Activated CD4-positive, CD25-positive, alpha-beta regulatory T cell (primary cell): ENCODE measurements at places on chromosomes 11 and 22.

GRCh38 chr11:104764710-104765045, 133.6 kb downstream of the CASP12 start:
- DNase-seq, result no peak

- DNase-seq, result no peak
Measured at GRCh38 chr22:46021577-46021976, 44.6 kb upstream of the WNT7B start.

GRCh38 chr11:1529774-1530173, 42.3 kb downstream of the DUSP8 start:
- no peak for DNase-seq

DNA sequence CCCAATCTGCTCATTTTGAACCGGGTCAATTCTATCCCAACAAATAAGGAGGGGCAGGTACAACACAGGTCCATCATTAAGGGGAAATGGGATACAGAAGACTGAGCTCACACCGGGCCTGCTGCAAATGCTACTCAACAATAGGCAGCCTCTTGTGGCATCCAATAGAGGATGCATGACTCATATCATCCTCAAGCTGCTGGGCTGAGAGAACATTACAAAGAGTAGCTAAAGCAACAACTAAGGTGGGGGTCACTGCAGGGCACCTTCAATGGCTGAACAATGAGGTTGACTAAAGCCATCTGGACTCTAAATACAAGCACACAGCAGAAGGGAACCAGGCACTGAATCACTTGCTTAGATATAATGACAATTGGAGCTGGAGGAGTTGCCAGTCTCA, 130.1 kb upstream of the SYN3 start:
- no peak for DNase-seq

GRCh38 chr11:11076276-11076675, 218.4 kb upstream of the ZBED5 start:
- no peak for DNase-seq

GRCh38 chr11:47189100-47189834, 3.0 kb upstream of the PACSIN3 start:
- DNase-seq, result no peak

- DNase-seq, result no peak
Measured at GRCh38 chr11:44309478-44310205, at the start of gene ALX4. Gene ALX4 (minus strand): TSS chr11:44310139. CDS start chr11:44310062, 77 bp downstream.

DNA sequence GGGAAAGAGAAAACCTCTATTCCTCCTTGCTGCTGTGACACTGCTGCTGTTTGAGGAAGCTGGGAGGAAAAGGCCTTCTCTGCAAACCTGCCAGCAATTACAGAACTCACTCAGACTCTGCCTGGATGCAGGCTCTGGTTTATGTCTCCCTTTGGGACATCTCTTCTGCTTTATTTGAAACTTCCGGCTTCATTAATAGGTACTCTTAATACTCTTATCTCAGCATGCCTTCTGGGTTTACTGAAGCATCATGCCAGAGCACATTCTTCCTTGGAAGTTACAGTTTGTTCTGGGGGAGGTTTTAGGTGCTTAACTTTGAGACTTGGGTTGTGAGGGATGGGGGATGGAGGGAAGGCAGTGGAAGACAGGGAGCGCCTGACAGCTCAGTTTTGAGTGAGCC, 79.9 kb downstream of the NAV2 start:
- no peak for DNase-seq

- no peak for DNase-seq
Measured at GRCh38 chr11:26558190-26558589, 13.9 kb downstream of the MUC15 start.

- no peak for DNase-seq
Measured at GRCh38 chr22:42913874-42914510, 56.9 kb upstream of the ARFGAP3 start.

DNA sequence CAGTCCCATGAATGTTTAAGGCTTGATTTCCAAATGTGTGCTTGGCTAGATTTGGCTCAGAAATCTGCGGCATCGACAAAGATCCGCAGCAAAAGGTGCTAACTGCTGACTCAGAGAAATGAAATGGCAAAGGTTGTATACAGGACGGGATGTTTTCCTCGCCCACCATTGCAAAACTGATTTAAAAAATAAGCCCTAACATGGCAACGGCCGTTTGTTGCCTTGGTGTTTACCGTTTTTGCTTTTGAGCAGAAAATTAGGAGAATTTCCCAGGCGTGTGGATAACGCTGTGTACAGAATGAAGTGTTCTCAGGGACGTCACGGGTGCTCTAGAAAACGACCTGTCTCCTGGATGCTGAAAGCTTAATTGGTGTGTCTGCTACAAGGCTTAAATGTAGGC, 70.2 kb downstream of the ARHGAP8 start:
- no peak for DNase-seq

DNA sequence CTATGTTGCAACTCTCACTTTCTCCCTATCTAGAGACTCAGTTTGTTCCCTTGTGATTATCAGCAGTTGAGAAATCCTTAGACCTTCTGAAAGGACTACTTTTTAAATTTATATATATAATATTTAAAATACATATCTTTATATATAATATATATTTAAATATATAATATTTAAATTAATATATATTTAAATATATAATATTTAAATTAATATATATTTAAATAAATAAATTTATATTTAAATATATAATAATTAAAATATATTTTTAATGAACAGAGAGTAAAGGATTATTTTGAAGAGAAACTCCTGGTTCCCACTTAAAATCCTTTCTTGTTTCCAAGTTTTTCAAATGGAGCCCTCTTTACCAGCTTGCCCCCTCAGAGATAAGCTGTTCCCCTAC, 83.7 kb upstream of the TRIM77 start:
- DNase-seq, result no peak

GRCh38 chr11:109772892-109773291, 320.3 kb upstream of the ZC3H12C start:
- DNase-seq, result no peak

GRCh38 chr11:119041821-119042514, 11.3 kb upstream of the SLC37A4 start:
- DNase-seq, result no peak

GRCh38 chr11:100719809-100720221, 32.7 kb downstream of the ARHGAP42 start:
- DNase-seq, result no peak

DNA sequence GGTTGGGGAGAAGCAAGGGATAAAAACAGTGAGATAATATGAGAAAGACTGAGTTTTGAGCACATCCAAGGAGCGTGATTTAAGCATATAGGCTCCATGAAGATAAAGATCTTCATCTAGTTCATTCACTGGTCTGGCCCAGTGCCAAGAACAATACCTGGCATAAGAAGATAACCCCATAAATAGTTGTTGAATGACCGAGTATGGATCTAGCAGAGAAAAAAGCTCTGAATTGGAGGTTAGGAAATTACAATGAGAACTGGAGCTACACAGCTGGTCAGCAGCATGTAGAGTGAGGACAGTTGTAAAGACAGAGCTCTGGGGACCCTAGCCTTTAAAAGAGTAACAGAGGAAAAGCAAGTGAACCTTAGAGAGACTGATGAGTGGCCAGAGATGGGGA, 33.0 kb upstream of the PAK1 start:
- no peak for DNase-seq

DNA sequence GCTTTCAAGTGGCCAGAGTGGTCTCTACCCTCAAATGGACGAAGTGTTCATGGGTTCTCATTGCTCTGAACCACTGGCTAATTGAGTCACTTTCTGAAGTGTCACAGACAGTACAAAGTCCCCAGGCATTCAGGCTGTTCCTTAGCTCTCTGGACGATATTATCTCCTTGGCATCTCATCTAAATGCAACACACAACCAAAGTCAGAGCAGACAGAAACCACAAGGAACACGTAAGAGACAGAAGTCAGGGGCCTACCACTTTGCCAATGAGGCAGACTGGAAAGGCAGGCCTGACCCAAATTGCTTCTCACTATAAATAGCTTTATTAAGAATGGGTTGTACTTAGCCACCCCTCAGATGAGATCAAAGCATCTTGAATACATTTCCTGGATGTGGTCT, 29.0 kb upstream of the LDLRAD3 start:
- no peak for DNase-seq
